ENCODE measurements at places on chromosomes 2 and 18.
A peak's percentile ranks its signal among the peaks of the same experiment; 100 is the strongest.

DNA sequence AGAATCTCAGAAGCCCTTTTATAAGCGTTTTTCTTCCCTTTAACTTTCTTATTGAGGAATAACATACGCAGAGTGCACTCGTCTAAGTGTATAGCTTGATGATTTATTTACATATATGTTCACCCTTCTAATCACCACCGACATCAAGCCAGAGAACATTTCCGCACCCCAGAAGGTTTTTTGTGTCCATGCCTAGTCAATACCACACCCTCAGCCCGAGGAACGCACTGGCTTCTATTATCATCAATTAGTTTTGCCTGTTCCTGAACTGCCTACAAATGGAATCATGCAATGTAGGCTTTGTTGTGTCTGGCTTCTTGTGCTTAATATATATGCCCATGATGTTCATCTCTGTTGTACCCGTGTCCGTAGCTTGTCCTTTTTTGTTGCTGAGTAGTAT, 27.7 kb downstream of the SDC1 start:
- no peak for DNase-seq

DNA sequence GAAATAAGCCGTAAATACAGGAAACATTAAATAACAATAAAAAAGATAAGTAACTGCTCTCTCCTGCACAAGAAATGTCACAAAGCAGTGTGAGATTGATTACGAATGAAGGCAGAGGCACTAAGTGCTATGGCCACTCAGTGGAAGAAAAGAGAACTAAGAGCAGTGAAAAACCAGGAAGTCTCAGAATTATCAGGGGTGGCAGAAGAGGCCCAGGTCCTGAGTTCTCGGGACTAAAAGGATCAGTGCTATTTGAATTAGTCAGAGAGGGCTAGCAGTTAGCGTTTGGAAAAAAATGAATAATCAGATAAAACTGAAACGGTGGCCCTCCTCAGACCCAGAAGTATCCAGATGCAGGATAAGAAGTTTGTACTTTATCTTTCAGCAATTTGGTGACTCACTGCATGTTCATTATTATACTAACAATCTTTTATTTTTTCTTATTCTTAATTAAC, 367.1 kb downstream of the ZEB2 start:
- no peak for DNase-seq

DNA sequence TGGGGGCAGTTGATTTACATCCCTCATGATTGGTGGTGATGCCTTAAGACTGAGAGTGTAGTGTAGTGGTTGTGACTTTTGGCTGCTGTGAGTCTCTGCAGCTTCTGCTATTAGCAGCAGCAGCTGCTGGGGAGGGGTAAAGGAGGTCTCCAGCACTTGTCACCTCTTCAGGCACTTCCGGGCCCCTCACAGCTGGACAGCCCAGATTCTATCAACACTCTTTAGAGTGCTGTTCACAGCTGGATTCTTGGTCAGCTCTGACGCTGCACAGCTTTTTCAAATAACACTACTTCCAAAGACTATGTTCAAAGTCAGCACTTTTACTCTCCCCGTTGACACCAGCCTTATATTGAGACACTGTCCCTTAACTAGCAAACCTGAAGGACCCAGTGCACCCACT, 396.0 kb downstream of the MEIS1 start:
- DNase-seq: no peak

GRCh38 chr2:237754182-237754581, 44.4 kb upstream of the RBM44 start:
- no peak for DNase-seq

GRCh38 chr18:4631239-4631638, 176.1 kb upstream of the DLGAP1 start:
- DNase-seq: no peak

DNA sequence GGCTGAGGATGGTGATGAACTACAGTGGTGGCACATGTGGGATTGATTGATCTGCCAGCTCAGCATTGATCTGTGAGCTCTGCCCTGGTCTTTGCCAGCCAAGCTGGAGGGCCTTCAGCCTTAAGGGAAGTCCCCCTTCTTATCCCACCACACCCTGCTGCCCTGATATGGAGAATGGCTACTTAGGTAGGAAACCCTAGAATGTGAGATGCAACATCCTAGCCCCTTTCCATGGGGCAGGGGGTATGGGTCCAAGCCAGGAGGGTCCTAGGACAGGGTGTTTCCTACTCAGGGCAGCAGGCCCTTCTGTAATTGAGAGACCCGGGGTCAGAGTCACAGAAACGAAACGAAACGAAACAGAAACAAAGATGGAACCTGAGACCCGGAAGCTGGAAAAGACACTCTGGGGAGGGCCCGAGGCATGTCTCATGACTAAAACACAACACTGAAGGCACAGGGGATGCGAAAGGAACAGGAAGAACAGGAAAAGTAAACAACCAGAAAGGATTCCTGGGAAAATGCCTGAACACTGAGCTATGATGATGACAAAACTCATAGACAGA, 16.9 kb upstream of the SULT1C2 start:
- no peak for DNase-seq

DNA sequence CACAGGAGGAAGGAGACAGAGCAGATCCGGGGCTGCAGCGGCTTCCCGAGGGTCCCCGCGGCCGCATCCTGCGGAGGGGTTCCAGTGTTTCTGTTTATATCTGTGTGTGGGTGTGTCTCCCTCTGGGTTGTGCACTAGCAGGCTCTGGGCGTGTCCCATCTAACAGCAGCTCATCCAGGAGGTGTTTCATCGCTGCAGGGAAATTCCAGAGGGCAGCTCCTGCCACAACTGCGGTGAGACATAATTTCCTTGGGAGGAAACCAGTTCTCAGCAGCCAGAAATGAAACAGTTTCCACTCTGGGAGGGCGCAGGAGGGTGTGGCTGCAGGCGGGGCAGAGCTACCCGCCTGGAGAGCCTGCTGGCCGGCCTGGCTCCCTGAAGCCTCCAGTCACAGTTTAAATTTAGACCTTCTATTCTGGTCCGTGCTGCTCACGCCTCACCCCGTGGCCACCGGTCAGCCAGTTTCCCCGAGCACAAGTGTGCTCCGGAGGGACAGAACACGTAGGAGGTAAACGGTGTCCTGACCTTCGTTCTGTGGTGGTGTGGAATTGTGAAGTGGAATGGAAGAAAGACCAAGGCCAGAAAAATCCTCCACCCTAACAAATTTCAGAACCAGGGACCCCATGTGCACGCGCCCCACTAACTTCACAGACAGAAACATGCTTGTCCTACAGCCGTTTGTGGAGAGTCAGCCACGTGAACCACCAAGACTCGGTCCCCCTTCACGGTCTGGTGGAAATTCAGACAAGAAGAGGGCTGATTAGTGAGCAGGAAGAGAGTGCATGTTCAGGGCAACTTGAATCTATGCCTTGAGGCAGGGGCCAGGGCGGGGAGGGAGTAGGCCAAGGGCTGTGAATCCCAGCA, 50.2 kb downstream of the TEX44 start:
- peak; percentile 53 for DNase-seq

DNA sequence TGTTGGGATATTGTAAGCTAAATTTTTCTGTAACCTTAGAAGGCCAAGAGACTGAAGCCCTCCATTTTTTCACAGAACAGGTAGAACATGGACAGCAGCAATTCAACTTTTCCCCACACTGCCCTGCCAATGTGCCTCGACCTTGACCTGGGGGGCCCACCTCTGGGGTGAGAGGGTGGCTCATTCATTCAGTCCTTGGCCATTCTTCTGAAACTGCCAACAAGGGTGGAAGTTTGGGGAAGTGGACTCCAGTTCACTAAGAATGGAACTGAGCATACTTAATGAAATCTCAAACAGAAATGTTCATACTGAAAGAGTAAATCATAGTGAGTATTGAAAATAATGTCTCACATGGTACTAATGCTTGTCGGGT, 1.1 kb downstream of the EEF1B2 start:
- DNase-seq: no peak

- no peak for DNase-seq
Measured at GRCh38 chr18:40168026-40168425, 1787.0 kb upstream of the PIK3C3 start.

DNA sequence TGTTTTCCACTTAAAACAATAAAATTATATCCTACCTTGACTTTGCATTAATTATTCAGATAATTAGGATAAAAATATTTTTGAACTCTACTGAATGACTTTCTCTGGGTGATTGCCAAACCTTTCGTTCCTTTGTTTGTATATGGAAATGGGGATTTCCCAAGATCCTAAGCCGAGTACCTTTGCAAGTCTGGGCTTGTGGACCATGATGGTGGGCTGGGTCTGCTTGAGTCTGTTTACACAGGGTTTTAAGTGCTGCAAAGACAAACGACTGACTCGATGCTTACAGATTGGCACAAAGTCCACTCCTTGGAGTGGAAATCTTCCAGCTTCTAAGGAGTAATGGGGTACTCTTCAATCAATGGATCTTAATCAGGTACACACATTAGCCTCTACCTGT, 659.5 kb downstream of the TSN start:
- DNase-seq: no peak

DNA sequence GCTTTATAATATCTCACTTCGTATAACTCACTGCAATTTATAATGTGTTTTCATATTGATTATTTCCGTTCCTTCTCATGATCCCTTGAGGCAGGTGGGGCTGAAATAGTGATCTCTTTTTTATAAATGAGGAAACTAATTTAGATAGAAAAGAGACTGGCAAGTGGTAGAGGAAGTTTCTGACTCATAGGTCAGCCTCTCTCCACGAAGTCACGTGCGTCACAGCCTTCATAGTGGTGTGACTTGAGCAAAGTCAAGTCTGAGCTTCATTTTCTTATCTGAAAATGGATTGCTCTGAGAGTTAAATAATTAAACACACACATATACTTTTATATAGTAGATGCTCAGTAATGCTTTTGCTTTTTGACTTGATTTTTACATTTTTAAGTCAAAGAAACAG, 19.9 kb downstream of the ABCG5 start:
- DNase-seq: no peak

DNA sequence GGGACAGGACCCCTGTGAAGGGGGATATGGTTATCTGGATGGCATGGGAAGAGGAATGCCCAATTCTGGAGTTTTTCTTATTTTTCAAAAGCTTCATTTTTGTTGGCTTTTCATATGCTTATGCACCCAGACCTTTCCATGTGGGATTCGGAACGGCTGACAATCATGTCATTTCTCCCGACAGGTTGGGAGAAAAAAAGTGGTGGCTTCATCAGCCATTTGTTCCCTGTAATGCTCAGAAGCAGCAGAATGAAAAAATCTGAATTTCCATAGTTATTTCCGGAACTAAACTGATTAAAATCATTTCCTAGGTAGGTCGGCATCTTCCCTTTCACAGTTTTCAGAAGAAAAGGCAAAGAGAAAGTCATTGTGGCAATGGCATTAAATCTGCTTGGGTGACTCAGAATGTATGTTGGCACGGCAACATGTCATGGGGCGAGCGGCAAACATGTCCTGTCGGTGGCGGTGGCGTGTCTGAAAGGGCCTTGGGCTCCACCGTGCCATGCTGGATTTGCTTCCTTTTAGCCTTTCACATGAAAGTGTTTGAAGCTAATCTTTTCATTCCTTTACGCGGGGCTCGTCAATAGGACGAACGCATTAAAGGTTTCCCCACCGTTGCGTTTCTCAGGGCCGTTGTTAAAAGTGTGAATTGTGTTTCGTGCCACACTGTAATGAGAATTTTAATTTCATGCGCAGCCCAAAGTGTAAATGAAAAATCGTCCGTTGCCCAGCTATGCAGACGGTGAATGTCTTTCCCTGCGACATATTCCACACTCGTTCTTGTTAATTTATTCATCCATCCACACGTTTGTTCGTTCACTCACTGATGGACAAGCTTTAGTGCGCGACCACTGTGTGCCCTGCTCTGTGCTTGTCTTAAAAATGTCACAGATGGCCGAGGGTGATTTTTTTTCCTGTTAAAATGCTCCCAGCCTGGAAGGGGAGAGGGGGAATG, 18.5 kb downstream of the ACKR3 start:
- DNase-seq: no peak

- no peak for DNase-seq
Measured at GRCh38 chr2:240048237-240048636, 5.1 kb downstream of the OR6B3 start.

- no peak for DNase-seq
Measured at GRCh38 chr2:12192762-12193161, 446.3 kb downstream of the LPIN1 start.

- DNase-seq: no peak
Measured at GRCh38 chr2:111069722-111070121, 51.0 kb upstream of the BCL2L11 start.

GRCh38 chr2:131010566-131010965, 82.7 kb downstream of the FAM168B start:
- no peak for DNase-seq

DNA sequence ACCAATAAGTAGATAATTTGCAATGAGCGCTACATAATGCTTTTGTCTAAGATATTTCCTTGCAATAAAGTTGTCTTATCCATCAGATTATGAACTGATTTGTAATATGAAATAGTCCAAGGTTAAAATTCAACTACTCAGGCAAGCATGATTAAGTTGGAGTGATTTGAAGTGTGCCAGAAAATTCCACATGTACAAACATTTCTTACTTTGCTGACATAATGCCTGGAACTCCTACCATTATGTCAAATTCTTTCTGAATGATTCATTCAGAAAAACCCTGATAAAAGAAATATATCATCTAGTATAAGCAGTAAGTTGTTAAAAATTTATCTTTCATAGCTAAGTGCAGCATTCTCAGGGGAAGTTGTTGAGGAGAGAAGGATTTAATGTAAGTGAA, 87.3 kb downstream of the CBLN2 start:
- DNase-seq: no peak

DNA sequence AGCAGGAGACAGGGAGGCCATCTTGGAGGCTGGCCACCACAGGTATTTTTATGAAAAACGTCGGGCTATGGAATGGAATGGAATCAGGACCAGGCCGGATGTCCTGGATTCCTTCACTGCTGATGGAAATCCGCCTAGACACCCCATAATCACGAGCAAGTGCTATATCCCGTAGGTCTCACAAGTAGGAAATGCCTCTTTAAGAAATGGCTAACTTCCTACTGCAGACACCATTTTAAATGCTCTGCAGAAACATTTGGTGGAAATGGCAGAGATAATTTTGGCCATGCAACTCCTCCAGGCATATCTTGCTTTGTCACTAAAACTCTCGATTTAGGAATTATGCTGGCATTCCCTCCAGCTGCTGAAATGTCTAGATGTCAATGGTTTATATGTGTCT, 18.0 kb downstream of the ID2 start:
- no peak for DNase-seq
